Activated naive CD4-positive, alpha-beta T cell treated with anti-CD3 and anti-CD28 coated beads, Interleukin-2, amount 50 U/mL, for 72 hours (primary cell): ENCODE measurements at places on chromosomes 6 and 20.

- no peak for DNase-seq
Observed at GRCh38 chr6:56222499-56222898, 24.9 kb downstream of the COL21A1 start.

GRCh38 chr6:92777146-92777740 lies 642.1 kb downstream of the EPHA7 start:
- DNase-seq, result no peak

- DNase-seq, result no peak
Observed at GRCh38 chr20:8536262-8536618, 404.2 kb downstream of the PLCB1 start.

GRCh38 chr6:106620931-106621672 lies 8.2 kb downstream of the RTN4IP1 start:
- DNase-seq, result no peak

GRCh38 chr6:90583179-90583835 lies 3.6 kb downstream of the MAP3K7 start:
- no peak for DNase-seq

DNA sequence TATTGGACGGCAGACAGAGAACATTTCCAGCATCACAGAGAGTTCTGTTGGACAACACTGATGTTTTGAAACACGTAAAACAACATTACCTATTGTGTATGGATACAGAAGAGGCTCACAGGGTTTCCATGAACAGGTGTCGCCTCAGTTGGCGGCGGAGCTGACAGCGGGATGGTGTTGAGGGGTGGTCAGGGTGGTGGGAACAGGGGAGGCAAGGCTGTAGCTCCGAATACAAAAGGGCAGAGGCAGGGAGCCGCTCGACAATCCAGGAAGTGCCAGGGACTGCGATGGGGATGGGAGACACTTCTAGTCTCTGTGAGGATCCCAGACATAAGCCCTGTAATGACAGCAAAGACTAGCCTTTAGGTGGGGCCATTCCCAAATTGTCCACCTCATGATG lies 14.5 kb upstream of the PI16 start:
- DNase-seq, result no peak

GRCh38 chr6:44430326-44430725 lies 42.8 kb downstream of the CDC5L start:
- no peak for DNase-seq

- DNase-seq, result no peak
Observed at GRCh38 chr6:87100216-87100615, 5.3 kb upstream of the CGA start.

DNA sequence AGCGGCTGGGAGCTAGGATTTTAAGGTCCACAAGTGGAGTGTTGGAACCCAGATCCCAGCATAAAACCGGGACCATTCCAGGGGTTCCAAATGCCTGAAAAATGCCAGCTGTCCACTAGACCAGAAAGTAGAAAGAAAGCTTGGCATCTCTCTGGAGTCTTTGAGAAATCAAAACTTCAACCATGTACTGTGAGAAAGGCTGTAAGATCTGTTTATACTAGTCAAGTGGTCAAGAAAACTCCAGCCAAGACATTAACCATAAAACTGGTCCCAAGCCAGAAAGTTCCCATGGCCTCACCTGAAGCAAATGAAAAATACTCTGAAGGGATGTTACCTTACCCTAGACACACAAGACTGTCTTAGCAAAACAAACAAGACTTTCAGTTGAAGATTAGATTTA lies 112.6 kb downstream of the DCDC2 start:
- DNase-seq, result no peak

- DNase-seq, result no peak
Observed at GRCh38 chr6:62683063-62683462, 397.0 kb upstream of the KHDRBS2 start.

- DNase-seq, result no peak
Observed at GRCh38 chr6:95543798-95544197, 33.5 kb upstream of the MANEA start.

DNA sequence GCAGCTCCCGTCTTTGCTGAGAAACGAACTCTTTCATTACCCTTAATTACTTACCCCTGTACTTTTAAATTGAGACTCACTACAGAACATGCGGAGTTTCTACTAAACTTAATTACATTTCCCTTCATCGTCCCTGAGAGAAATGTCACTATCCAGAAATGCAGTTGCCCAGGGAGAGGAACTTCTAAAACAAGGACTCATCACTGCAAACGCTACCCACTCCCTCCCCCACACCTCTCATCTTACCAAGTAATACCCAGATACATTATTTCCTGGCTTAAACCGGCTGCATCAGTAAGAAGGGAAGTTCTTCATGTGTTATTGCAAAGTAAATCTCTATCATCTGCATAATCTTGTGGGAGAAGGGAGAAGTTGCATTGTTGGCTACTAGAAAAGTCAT lies 138.3 kb downstream of the IPCEF1 start:
- no peak for DNase-seq

GRCh38 chr6:62746968-62747367 lies 460.9 kb upstream of the KHDRBS2 start:
- DNase-seq, result no peak

DNA sequence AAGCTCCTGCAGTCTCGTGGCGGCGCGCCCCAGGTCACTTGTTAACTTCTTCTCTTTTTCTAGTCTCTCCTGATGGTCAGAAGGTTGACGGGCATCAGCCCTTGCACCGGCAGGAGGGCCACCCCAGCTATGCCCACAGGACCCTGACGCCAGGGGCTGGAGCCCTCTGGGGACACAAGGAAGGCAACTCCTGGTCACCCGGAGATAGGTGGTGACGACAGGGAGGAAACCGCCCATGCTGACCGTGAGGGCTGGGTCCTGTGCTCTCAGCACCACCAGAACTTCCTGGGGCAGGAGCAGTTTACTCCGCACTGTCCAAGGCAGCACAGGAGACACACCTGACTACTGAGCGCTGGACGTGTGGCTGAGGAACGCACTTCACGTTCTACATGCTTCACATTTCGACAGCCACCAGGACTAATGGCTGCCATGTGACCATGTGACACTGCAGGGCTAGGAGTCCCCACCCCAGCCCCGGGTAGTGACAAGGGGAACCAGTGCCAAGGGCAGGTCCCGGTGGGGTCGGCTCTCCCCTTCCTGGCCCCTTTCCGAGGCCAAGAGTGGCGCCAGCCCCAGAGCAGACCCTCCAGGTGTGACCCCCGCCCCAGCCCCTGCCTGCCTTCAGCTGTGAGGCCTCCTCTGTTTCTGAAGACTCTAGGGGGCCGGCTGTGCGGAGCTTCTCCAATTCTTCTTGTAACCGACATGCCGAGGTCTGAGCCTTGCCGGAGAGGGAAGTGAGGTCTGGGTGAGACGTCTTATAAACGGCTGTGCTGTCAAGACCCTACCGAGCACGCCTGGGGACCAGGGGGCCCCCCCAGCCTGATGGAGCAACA lies 45.2 kb downstream of the DSTN start:
- no peak for DNase-seq

- DNase-seq, result no peak
Observed at GRCh38 chr6:20722455-20722854, 188.2 kb downstream of the CDKAL1 start.

- DNase-seq, result no peak
Observed at GRCh38 chr6:37319156-37319555, 34.6 kb upstream of the RNF8 start.

DNA sequence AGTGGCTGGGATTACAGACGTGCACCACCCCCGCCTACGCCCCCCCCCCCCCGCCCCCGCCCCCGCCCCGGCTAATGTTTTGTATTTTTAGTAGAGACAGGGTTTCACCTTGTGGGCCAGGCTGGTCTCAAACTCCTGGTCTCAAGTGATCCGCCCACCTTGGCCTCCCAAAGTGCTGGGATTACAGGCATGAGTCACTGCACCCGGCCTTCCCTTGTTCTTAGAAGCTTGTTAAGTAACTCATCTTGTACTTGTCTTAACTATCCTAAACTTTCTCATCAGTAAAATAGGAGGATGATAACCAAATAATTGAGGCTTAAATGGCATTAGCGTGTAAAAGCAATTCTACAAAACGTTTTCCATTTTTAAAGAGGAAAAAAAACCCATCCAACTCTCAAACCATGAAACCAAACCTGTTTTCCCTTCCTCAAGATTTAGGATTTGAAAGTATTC lies 4.2 kb downstream of the CDYL start:
- DNase-seq, result no peak

DNA sequence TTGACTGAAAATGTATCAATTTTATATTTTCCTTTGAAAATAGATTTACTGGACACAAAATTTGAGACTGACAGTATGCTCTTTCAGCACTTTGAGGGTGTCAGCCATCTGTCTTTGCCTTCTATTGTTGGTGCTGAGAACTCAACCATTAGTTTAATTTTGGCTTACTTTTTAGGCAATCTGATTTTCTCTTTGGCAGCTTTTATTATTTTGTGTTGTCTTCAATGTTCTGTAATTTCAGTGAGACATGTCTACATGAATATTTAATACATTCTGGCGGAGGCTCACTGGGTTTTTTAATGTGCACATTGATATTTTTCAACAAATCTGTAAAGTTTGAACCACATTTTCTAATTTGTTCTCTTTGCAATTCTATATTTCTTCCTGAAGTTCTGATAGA lies 648.6 kb downstream of the C6orf118 start:
- no peak for DNase-seq

- no peak for DNase-seq
Observed at GRCh38 chr6:141035312-141036200, 1097.2 kb upstream of the GJE1 start.

- DNase-seq, result no peak
Observed at GRCh38 chr6:140049251-140049650, 674.8 kb upstream of the CITED2 start.

- no peak for DNase-seq
Observed at GRCh38 chr6:5995949-5996713, 10.6 kb downstream of the NRN1 start.

DNA sequence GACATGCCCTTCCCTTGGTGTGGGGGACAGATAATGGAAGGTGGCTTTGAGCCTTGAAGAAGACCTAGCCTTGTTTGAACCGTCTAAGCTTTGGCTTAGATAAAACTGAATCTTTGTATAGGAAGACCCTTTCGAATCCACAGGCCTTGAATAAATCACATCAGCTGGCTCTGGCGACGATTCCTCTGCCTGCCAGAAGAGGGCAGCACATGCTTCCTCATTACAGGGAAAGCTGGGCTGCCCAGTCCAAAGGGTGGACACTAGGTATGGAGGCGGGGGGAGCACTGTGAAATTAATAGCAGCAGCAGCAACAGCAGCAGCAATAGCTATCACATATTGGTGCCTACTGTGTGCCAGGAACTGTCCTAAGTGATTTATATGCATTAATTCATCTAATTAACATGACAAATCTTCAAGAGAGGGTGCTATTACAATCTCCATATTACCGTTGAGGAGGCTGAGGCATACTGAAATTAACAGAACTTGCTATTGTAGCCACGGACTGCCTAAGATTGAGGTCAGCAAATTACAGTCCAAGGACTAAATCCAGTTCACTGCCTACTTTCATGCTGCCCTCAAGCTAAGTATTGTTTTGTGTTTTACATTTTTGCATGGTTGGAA lies 85.1 kb downstream of the CLIC5 start:
- peak; percentile 64 for DNase-seq

GRCh38 chr6:31634131-31634530 lies 13.6 kb downstream of the PRRC2A start:
- no peak for DNase-seq

DNA sequence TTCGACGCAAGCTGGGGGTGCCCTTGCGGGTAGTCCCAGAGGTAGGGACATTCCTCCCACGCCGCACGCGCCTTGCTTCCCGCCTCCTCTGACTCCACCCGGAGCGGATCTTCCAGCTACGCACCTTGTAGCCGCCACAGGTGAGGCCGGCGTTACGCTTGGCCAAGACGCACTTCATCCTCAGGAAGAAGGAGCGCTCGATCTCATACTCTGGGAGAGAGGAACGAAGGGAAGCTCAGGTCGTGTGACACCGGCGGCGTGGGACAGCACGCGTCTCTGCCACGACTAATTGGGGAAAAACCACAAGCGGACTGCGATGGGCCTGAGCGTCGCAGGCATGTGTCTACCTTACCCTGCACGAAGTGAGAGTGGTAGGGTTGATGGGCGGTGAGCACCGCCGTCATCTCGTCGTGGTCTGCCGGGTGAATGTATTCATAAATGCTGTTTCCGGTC lies 15.5 kb downstream of the SIM1 start:
- no peak for DNase-seq
